ENCODE measurements at places on chromosomes 3 and 15.
A peak's percentile ranks its signal among the peaks of the same experiment; 100 is the strongest.

GRCh38 chr3:184642631-184643285, 69.1 kb downstream of the MAGEF1 start:
- no peak for ATAC-seq

GRCh38 chr15:63985221-63986184, 60.8 kb downstream of the DAPK2 start:
- peak; percentile 65 for ATAC-seq

DNA sequence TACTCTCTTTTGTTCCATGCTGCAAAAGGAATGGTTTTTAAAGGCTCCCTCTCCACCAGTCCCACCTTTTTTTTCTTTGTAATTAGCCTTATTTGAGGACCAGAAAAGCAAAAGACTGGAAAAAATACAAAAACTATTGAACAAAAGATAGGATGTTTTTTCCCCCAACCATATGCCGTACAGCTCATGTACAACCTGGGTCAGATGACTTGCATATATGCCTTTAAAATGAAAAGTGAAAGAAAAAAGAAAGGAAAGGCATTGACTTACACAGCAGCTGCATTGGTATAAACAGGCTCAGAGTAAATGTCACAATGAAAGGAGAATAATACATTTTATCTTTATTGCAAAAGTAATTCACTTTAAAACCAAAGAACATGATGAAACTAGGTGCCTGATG, 69.5 kb upstream of the CMC1 start:
- no peak for ATAC-seq

DNA sequence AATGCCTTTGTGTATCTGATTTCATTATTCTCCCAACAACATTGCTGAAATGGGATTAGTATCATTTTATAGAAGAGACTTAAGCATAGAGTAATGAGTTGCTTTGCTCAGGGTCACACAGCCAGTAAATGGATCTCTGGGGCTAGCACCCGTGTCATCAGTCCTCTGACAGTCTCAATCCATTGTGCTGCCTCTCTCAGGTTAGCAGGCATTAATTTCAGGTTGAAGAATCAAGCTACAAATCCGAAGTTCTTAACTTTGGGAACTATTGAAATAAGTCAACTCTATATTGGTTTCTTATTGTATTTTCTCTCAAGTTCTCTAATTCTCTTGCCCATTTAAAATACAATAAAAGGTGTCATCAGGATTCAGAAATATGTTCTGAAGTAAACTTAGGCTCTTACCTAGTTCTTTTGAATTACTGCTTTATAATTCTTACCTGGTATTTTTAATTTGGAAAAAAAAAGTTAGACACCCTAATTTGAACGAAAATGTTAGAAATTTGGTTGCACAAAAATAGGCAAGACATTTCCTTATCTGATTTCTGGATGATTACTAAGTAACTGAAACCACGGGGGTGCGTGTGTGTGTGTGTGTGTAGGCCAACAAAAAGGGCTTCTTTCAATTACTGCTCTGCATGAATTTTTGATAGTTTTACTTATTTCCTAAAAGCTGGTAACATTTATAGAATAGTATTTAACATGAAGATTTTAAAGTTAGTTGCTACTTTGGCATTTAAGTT, 189.8 kb downstream of the MBNL1 start:
- ATAC-seq = no peak

- ATAC-seq = peak; percentile 60
Observed at GRCh38 chr3:24773798-24774197, 279.1 kb upstream of the THRB start.

- no peak for ATAC-seq
Observed at GRCh38 chr3:163016251-163016650, 1519.6 kb downstream of the OTOL1 start.

GRCh38 chr15:56950979-56951378, 32.5 kb downstream of the TCF12 start:
- no peak for ATAC-seq

DNA sequence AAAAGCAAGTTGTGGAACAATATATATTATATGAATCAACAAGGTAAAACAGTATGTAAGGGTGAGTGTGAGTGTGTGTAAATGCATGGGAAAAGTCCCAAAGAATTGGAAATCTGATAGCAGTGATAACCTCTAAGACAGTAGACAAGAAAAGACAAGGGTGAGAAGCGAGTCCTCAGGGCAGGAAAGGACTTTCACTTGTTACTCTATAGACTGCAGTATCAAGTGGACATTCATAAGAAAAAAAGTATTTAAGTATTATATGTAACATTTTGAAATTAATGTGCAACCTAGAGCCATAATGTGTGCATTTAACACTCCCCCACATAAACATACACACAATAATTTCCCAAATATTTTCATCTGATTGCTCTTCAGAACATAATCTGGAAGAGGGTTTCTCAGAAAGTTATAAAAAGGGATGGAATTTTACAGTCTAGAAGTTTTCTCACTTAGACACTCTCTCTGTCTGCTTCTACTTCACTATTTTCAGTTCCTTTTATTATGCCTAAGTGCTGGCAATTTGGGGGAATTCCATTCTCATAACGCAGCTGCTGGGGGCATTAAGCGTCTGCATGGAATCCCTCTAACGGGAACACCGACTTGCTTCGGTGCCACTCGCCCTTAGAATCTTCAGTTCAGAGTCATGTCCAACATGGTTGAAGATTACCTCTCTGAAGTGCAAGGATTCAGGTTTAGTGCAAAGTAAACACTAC, 50.0 kb upstream of the CDIN1 start:
- ATAC-seq = no peak

Data from gastroesophageal sphincter (tissue), 4 donors.